ENCODE measurements at places on chromosomes 7 and 10.

GRCh38 chr10:116082206-116082605, 190.8 kb downstream of the GFRA1 start:
- no peak for DNase-seq

GRCh38 chr10:98331885-98332284, 63.9 kb upstream of the LOXL4 start:
- DNase-seq = no peak

DNA sequence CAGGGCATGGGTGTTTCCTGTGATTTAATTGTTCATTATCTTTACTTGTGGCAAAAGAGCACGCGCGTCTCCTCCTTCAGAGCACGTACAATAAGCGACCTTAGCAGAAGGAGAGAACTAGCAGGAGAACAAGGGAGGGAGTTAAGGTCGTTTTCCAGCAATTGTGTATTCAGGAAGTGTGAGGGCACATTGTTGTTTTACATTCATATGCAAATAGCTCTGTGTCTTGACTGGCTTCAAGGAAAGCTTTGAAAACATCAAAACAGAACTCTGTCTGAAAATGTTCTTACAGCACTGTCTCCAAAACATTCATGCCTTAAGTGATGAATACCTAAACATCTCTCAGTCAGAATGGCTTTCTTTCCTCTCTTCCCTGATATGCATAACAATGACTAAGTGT, 499.1 kb downstream of the ACTR3B start:
- no peak for DNase-seq

- no peak for DNase-seq
These were observed at the start of gene GDF2 for GRCh38 chr10:47322300-47323061. Gene GDF2 (plus strand): TSS chr10:47322454. CDS start chr10:47322669, 215 bp downstream.

DNA sequence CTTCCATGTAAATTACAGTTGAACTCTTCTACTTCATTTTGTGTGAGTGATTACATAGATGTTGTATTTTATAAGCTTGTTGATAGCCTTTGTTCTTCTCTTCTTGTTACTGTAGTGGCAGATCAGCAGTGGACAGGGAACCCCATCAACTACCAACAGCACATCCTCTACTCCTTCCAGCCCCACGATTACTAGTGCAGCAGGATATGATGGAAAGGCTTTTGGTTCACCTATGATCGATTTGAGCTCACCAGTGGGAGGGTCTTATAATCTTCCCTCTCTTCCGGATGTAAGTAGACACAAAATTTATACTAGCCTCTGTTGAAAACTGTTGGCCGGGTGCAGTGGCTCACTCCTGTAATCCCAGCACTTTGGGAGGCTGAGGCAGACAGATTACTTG, 110.7 kb downstream of the TRIM24 start:
- no peak for DNase-seq
